ENCODE measurements at places on chromosomes 2 and 18.
A peak's percentile ranks its signal among the peaks of the same experiment; 100 is the strongest.

DNA sequence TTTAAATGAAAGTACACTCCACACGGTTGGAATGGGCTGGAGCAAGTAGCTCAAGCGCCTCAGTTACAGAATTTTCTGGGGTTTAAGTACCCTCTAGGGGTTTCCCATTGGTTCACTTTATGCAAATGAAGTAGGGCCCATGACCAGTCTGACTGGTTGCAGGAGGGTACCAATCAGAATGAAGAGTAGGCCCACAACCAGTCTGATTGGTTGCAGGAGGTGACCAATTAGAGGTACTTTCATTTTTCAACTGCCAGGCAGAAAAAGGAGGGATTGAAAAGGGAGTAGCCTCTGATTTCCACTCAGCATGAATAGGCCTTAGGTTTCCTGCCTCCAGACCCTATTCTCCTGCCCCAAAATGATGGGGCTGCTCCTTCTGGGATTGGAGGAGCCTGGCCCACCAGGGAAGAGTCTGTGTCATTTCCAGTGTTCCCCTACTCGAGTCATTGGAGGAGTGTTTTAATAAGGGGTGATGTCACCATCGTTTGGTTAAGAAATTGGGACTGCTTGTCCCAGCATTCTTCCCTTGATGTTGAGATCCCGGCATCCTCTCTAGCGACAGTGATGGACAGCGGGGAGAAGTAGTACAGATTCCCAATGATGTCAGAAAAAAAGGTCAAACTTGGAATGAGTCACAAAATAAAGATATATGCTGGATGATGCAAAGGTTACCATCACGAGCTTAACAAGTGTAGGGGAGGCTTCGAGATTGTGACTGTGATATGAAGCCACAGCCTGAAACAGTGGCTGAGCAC lies 210.4 kb downstream of the SH3BP4 start:
- DNase-seq, result no peak

DNA sequence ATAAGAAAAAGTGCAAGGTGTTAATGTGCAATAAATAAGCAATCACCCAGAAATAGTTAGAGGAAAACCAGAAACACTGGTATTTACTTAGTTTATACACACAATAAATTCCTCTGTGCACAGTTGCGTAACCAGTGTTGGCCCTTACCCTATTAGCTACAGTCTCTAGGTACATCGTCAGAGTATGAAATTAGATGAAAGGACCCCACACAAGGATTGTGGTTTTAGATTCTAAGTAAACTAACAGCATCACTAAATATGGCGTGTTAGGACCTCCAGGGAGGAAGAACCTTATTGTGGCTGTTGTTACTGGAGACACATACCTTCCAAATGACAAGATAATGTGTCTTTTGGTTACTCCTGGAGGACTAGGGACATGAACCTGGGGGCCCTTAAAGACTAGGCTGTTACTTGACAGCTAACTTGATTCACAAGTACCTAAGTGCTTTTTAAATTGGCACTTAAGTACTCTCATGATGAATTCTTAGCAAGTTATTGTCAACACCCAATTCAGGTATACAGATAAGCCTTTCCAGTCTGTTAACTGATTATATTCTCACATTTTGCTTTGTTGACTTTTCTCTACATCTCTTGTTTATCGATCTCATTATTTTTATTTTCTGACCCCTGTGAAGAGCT lies 115.3 kb downstream of the FEZ2 start:
- DNase-seq, result peak; percentile 2

DNA sequence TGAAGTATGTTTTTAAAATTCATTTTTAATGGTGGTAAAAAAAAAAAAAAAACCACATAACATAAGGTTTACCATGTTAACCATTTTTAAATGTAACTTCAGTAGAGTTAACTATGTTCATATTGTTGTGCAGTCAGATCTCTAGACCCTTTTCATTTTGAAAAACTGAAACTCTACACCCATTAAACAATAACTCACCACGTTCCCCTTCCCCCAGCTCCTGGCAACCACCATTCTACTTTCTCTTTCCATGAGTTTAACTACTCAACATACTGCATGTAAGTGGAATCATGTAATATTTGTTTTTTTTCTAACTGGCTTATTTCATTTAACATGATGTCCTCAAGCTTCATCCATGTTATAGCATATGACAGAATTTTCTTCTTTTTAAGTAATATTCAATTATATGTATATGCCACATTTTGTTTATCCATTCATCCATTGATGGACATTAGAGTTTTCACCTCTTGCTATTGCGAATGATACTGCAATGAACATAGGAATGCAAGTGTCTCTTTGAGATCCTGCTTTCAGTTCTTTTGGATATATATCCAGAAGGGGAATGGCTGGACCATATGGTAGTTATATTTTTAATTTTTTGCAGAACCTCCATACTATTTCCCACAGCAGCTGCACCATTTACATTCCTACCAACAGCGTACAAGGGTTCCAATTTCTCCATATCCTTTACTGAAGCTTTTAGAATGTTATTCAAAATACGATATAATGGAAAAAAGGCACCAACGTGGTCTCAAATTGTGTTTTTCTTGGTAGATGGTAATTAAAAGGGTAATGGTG lies 91.0 kb downstream of the SPTBN1 start:
- DNase-seq, result no peak

GRCh38 chr2:102301867-102302362 lies 9.4 kb upstream of the IL1RL1 start:
- no peak for DNase-seq

- no peak for DNase-seq
Observed at GRCh38 chr18:21474621-21475020, 125.9 kb downstream of the ESCO1 start.

DNA sequence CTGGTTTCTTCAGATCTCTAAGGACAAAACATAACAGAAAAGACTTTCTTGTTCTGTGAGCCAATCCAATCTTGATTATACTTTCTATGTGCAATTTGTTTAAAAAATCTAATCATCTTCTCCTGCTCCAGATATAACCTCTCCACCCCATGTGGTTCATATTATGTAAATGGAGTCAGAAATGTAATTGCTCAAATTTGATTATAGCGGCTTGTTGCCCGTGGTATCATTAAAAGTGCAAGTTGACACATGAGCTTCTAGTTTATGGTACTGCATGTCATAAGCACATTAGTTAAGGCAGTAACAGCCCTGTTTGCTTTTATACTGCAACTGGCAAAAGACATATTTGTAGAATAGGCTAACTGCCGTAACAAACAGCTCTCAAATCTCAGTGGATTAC lies 715.1 kb upstream of the CDH7 start:
- DNase-seq, result no peak

DNA sequence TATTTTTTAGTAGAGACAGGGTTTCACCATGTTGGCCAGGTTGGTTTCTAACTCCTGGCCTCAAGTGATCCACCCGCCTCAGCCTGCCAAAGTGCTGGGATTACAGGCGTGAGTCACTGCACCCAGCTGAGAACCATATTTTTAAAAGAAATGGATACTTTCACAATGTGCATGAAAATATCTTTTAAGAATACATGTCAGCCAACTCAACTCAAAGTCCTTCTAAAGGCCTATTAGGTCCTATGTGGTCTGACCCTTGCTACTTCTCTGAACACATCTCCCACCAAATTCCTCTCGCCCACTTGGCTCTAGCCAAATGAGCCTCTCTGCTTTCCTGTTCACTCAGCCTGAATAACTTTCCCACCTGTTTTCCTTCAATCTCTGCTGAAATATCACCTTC lies 119.6 kb downstream of the MTX2 start:
- DNase-seq, result no peak

DNA sequence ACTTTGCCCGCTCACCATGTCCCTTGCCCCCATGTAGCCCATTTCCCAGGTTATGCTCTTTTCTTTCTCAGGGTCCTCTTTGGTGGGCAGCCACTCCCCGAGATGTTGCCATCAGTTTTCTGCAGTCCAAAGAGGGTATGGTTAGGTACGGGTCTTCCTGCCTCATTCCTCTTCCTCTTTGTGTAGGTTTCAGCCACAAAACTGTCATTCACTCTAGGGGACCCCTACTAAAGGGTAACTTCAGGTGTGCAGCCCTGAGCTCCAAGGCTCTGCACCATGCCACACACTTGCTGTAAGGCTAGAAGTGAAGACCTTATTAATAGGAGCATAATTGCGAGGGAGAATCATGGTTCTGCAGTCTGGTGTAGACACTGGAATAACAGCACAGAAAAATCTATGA lies 99.8 kb upstream of the ZNF397 start:
- DNase-seq, result no peak

- no peak for DNase-seq
Observed at GRCh38 chr2:195486987-195487644, 169.9 kb upstream of the SLC39A10 start.

DNA sequence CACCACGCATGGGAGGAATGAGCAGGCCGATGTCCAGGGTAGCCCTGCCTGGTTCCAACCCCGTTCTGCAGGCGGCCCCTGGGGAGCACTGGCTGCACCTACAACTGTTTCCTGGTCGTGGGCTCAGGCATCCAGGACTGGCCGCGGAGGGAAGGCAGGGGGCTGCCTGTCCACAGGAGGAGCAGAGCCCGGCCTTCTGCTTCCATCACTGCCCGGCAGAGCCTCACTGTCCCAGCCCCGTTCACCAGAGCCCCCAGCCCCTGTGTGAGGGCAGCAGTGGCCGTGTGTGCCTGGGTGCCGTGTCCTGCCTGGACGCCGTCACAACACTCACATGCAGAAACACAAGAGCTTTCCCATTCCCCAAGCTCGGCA lies 56.2 kb downstream of the KCNG2 start:
- no peak for DNase-seq

GRCh38 chr18:76307293-76307690 lies 187.8 kb downstream of the ZNF516 start:
- DNase-seq, result no peak

DNA sequence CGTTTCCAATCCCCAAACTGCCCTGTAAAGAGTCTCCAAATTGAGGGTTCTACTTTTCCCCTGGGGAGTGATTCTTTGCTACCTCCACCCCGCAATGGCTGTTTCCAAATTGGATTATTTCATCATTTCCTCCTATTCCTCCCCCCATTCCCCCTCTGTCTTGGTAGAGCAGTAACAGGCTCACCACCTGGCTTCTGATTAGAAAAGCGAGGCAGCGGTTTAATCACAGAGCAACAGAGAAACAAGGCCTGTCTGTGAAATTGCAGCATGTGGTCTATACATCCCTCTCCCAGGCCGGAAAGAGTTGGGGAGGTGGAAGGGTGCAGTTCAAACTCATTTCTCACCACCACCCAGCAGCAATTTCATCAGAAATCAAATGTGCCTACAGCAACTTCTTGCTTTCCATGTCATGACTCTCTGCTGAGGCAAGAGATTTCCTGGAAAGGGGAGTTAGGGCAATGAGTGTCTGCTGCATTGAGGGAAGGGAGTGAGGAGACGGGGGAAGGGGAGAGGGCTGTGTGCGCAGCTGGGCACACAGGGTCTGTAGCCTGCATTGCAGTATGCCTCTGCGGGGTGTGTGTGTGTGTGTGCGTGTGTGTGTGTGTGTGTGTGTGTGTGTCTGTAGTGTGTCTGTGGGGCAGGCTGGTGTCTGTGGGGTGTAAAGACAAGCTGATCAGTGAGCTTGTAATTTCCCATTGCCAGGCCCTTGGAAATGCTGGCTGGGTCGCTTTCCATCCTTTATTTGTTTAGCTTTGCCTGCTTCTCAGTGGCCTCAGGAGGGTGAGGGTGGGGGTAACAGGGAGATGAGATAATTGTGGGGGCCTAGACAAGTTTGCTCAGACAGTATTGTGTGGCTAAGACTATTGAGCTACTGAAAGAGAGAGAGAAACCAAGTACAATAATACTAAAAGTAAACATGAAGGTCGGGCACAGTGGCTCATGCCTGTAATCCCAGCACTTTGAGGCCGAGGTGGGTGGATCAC lies 13.5 kb upstream of the IGFBP2 start:
- no peak for DNase-seq

DNA sequence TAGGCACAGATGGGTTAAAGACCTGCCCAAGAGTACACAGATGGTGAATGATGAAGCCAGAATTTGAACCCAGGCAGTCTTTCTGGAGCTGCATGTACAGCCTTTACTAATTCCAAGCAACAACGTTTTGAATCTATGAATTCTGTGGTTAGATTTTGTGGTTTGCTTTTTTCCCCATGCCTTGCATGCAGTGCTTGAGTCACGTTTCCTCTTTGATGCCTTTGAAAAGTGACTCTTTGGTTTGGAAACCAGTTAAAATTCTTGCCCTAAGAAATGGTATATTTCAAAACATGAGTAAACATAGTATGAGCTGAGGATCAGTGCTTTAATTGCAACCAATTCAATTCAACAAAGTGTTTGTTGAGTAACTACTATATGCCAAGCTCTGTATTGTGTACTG lies 48.2 kb upstream of the PPM1B start:
- no peak for DNase-seq
